ENCODE measurements at places on chromosomes 5 and 9.

- peak; percentile 18 for DNase-seq
Measured at GRCh38 chr9:113876151-113876992, at the start of gene ZNF618. TSS of gene ZNF618 (plus strand) at chr9:113876309. CDS start at chr9:113876381, 72 bp downstream.

GRCh38 chr9:98144631-98145030 lies 25.6 kb upstream of the TRIM14 start:
- DNase-seq, result no peak

DNA sequence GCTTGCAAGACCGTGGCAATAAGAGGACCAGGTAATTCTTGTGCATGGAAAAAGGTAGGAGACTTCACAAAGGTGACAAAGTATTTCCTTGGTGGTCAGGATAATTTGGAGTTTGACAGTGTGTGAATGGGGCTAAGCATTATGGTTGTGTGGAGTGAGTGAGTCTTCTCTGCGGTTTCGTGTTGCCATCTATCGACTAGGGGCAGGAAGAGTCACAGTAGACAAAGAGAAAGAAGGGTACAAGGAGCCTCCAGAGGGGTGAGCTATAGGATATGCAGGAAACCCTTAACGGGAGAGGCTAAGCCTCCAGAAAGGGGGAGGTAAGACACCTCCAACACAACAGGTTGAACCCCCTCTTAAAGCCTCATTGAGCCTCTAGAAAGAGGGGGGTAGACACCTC lies 64.0 kb upstream of the RANBP6 start:
- no peak for DNase-seq

DNA sequence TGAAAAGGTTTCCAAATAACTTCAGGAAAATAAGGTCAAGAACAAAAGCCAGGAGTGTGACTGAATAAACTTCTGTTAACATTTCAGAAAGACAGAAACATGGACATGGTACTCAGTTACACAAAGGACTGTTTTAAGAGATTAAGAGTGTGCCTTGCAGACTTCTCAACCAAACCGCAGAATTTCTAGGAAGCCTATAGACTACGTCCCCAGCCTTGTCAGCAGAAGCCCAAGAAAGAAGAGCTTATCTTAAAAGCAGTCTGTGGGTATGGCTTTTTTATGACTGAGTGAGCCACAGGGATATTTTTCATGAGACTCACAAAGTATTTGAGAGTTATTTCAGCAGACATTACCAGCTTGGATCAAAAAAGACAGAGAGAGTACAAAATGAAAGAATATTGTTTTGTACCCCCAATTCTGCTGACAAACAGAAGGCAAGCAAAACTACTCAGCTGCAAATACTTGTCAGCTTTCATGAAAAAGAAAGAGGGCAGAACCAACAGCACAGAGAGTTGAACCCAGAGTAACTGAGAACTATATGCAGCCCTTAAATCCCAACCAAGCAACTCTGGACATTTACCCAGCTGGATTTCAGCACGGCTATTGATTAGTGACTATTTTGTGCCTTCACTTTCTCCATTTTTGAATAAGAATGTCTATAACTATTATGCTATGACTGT lies 711.0 kb upstream of the CTNND2 start:
- DNase-seq, result no peak

GRCh38 chr5:78720997-78721396 lies 72.4 kb upstream of the LHFPL2 start:
- no peak for DNase-seq

DNA sequence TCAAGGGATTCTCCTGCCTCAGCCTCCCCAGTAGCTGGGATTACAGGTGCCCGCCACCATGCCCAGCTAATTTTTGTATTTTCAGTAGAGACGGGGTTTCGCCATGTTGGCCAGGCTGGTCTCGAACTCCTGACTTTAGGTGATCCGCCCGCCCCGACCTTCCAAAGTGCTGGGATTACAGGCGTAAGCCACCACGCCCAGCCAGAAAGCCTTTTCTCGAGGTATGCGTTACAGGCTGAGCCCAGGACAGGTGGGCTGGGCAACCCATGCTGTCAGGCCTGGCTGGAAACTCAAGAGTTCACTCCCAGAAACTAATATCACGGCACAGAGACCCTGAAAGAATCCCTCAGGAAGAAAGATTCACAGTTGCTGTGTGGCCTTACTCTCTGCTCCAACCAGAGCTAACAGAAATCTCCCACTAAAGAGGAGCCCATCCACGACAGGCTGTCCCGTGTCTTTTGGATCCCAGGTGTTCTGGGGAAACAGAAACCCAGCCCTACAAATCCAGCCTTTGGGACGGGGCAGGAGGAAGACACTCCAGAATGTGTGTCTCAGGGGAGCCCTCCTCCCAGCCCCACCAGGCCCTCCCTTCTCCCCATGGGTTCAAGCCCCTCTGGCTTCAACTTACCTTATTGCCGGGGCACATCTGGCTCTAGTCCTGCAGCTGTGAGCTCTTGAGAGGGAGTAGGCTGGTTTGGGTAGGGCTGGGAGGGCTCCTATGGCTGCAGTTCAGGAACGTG lies 400 bp downstream of the TIFAB start:
- DNase-seq, result no peak

DNA sequence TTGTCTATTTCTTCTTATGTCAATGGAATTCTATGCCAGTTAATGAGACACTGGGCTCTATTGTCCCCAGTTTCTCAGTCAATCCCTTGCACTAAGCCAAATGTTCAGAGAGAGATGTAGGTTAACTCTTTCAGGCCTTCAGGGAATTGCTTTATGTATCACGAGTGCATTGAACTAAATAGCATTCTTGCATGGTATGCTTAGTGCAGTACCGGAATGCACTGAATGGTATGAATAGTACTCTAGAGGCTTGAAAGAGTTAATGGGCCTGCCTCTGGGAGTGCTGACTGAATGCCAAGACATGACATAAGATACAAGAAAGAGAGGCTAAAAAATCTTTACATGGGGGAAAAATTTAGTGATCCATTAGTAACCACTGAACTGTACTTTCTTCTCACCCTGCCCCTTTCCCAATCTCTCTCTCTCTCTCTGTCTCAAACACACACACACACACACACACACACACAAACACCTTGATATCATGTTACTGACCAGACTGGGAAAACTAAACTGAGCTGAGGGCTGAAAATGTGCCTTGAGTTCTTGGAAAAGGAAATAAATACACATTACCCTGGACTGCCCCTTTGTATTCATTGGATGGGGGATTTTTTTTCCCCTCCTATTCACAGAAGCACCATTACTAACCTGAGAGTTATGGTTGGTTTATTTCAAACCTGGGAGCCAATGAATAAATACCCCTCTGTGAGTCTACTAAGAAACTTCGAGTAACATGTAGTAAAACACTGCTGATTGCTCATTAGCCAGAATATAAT lies 35.4 kb upstream of the TMC1 start:
- DNase-seq, result no peak

- DNase-seq, result no peak
Measured at GRCh38 chr5:154477382-154478223, 424 bp downstream of the HAND1 start.

DNA sequence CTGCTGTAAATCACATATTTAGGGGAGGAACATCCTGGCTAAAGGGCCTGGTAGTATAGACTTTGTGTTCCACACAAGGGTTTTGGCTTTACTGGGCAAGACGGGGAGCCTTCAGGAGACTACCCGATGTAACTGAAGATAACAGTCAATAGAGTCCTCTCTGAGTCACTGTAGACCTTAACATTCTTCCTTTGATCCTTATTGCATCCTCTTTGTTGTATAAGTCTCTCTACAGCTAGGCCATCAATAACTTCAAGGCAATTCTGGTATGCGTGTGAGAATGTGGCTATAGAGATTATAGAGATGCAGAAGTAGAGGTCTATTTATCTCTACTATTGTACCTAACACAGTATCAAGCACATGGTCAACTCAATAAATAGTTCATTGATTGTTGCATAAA lies 67.3 kb upstream of the STK32A start:
- DNase-seq, result no peak

DNA sequence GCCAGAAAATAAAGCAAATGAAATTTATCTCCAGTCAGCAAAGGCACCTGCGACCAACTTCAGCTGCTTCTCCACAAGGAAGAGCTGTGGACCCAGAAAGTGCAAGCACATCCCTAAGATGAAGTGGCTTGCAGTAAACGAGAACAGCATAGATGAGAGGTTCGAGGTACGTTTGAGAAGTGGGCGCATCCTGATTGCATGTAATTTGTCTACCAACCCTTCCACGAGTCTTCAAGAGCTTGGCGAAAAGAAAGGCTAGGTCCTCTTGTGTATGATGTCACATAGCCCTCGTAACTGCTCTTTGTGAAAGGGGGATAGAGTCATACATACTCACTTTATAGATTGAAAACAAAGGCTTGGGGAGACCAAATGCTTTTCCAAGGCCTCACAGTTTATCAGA lies 6.0 kb upstream of the LCP2 start:
- no peak for DNase-seq

- DNase-seq, result no peak
Measured at GRCh38 chr9:83633255-83633654, 10.3 kb downstream of the IDNK start.

- DNase-seq, result no peak
Measured at GRCh38 chr9:134331186-134332025, 5.2 kb downstream of the RXRA start.

DNA sequence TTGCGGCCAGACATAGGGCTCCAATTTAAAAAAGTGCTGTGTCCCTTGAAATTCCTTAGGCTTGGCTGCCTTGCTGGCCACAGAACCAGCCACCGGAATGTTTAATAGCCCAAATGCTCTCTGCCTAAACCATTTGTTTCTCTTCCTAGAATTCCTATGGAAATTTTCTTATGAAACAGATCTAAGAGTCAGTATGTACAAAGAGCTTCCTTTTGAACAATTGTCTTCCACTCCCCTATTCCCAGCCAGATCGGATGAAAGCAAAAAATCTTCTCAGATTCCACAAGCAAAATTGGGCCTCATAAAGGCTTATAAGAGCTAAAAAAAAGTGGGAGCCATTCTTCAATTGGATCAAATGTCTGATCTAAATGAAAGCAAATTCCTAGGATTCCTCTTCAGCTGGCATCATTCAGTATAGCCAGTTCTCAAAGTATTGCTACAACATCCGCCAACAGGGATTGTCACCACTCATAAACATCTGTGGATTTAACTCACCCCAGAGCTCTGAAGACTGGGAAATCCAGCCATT lies 104.3 kb downstream of the CEMIP2 start:
- no peak for DNase-seq

DNA sequence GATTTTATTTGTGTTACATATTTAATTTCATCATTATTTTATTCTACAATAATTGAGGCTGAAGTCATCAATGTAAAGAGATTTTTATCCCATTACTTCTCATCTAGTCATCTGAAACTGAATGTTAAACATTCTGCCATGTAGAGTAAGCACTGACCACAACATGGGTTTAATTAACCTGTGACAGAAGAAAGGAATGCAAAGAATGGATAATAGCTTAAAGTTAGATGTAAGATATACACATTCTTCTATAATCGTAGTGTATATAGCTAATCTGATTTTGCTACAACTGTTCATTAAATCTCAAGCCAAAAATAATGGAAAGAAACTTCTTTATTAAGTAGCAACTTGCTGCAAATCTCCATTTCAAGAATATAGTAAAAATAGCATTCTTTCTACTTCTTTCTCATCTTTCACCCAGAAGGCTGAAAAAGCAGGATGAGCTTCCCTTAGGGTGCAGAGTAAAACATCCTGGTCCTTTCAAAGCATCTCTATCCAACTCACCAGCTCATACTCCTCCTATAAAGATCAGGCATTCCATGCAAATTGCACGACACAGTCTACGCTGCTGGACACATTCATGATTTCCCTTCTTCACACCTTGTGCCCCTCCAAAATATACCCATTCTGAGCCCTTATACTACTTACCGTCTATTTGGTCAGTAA lies 115.2 kb downstream of the EFNA5 start:
- DNase-seq, result no peak

DNA sequence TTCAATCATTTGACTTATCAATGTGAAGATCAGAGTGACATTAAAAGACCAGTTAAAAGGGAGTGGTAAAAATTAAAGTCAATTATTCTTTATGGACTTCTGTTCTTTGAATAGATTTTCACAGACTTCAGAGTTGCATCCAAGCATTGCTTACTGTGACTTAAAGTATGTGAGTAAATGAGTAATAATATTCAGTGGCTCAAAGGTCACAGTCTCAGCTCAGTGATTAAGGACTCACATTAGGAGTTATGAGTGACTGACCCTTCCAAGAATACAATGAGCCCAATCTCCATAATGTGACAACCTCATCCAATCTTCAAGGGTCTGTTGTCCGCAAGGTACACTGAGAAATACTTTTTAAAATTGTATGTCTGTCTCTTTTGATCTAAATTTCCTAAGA lies 811.2 kb downstream of the BRINP1 start:
- DNase-seq, result no peak

GRCh38 chr5:150134198-150134588 lies 21.5 kb downstream of the PDGFRB start:
- DNase-seq, result no peak

DNA sequence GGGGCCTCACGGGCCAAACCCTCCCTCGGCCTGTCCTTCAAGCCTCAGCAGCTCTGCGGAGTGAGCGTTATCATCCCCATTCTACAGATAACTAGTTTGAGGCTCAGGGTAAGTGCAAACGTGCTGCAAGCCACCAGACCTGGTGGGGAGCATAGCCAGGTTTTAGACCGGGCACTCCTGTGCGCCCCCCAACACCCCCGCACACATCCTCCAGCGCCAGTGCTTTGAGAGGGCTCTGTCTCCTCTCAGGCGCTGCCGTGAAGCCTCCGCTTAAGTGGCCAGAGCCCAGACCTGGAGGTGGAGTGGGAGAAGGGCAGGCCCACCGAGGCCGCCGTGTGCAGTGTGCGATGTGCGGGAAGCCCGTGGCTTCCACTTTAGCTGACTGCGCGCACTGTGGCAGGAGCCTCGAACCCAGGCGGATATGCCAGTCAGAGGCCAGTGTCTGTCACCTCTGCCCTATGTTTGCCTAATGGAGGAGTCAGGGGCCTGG lies 1.6 kb upstream of the MGAT1 start:
- DNase-seq, result peak; percentile 40

GRCh38 chr5:67156976-67157583 lies 39.5 kb downstream of the CD180 start:
- peak; percentile 61 for DNase-seq

- no peak for DNase-seq
Measured at GRCh38 chr9:126952205-126952977, 37.8 kb downstream of the RALGPS1 start.

All from CD4-positive, alpha-beta T cell treated with Interferon alpha-2 for 1 hour (primary cell).